Heart right ventricle (tissue), 16 donors: ENCODE measurements at places on chromosomes 1 and 21. TPM values are rescaled to one million over a fixed set of nuclear protein-coding genes. Genes with fewer than 3 reads are reported as not detected.

- no peak for DNase-seq
Measured at GRCh38 chr1:3837200-3837599, 19.8 kb downstream of the CEP104 start.

GRCh38 chr1:192962901-192963300 is 96.3 kb downstream of the UCHL5 start:
- no peak for DNase-seq

PDC gene
- not detected for total RNA-seq

NTMT2 gene
- total RNA-seq: 1.7 TPM

FAM151A gene
- 0.81 TPM for total RNA-seq

- no peak for DNase-seq
Measured at GRCh38 chr21:32966120-32966519, 59.6 kb upstream of the OLIG2 start.

DNA sequence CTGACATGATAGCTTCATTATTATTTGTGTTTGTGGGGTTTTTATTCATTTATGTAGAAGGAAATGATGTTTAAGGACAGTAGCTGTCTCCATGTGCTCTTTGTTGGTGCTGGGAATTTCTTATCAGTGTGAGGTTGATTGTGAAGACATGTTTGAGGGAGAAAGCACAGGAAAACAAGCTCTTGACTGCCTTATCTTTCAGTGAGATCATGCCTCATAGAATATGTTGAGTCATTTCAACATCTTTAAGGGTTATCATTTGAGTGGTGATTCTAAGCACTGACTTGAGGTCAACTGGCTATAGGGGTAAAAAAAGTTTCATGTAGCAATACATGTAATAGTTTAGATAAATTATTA is 405.1 kb upstream of the ADAMTS5 start:
- no peak for DNase-seq

KCNE1 gene
- total RNA-seq: 4.7 TPM

USH2A gene
- 3.9 TPM for total RNA-seq

DNA sequence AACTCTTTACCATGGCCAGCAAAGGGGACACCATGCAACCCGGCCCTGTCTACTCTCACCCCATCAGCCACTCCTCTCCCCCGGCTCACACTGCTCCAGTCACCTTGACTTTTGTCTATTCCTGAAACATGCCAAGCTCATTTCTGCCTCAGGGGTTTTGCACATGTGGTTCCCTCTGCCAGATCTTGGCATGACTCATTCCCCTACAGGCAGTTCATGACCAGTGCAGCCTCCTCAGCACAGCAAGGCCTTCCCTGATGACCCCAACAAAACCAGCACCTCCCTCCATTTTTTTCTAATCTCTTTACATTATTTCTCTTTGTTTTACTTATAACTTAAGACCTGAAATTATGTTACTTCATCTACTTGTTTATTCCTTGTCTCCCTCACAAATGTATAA is 58.6 kb upstream of the GJB5 start:
- DNase-seq: no peak

DNA sequence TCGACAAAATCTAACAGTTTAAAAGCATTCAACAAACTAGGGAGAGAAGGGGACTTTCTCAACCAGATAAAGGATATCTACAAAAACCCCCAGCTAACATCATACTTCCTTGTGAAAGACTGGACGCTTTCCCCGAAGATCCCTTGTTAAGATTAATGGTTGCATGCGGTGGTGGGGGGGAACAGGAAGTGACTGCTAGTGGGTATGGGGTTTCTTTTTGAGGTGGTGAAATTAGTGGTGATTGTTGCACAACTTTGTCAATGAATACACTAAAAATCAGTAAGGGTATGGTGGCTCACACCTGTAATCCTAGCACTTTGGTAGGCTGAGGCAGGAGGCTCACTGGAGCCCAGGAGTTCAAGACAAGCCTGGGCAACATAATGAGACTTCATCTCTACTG is 26.9 kb upstream of the EYA3 start:
- DNase-seq: no peak

OVAAL gene
- total RNA-seq: 2.3 TPM

MARK1 gene
- total RNA-seq: 18.8 TPM

- no peak for DNase-seq
Measured at GRCh38 chr1:118479351-118479750, 294.3 kb upstream of the SPAG17 start.

- DNase-seq: no peak
Measured at GRCh38 chr21:14545906-14546480, at the start of gene SAMSN1. TSS of gene SAMSN1 (minus strand) at chr21:14546315. CDS start at chr21:14546261, 54 bp downstream.

DNA sequence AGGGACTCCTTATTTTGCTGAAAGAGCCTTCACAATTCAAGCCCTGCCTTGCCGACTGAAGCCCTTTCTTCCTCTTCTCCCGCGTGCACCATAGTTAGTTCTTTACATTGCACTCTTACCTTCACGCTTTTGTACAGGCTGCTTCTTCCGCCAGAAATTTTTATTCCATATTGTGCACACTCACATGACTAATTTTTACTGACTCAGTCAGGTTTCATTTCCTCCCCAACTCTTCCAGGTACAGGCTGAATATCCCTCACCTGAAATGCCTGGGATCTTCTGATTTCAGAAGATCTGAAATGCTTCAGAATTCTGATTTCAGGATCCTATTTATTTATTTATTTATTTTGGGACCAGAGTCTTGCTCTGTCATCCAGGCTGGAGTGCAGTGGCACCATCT is 172.8 kb downstream of the ZNF281 start:
- DNase-seq: no peak

GRCh38 chr1:25167269-25168192 is 64.8 kb downstream of the SYF2 start:
- DNase-seq: no peak

- DNase-seq: no peak
Measured at GRCh38 chr1:25704267-25704691, 87.7 kb downstream of the MAN1C1 start.

- DNase-seq: no peak
Measured at GRCh38 chr21:41754479-41754891, 12.4 kb downstream of the RIPK4 start.

DNA sequence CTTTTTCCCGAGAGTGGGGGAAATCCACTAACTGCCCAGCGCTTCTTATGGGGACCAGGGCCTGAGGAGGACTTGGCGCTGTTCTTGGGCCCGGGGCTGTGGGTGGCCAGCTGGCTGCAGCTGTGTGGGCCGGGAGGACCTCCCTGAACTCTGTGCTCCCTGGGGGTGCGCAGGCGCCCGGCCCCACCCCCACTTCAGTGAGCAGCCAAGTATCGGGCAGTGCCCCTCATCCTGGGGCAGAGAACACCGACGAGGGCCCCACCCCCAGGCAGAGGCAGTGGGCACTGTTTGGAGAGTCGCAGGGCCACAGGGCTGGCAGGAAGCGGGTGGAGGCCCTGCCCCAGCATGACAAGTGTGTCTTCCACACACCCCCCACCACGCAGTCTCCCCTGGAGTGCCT is 32.5 kb upstream of the SLC19A1 start:
- no peak for DNase-seq

GRCh38 chr1:207719234-207719633 is 32.6 kb upstream of the CD46 start:
- no peak for DNase-seq

DNA sequence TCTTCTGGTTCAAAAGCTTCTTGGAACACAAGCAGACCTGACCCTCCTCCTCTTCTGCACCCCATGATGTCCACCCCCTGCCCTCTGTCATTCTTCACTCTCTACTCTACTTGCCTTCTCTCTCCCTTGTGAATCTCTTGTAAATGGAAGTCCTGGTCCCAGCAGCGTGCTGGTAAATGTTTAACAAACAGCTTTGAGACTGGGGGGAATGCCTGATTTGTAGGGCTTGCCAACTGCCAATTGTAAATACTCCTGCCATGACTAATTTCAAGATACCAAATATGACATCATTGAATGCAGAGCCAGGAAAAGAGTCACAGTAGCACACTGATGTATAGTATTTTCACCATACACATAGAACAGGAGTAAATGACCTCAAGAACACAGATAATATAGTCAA is 40.9 kb upstream of the LRRN2 start:
- DNase-seq: no peak

OR10Z1 gene
- total RNA-seq: not detected

- DNase-seq: no peak
Measured at GRCh38 chr1:161121834-161122233, 3.9 kb downstream of the NIT1 start.

ASPM gene
- 0.33 TPM for total RNA-seq

DNA sequence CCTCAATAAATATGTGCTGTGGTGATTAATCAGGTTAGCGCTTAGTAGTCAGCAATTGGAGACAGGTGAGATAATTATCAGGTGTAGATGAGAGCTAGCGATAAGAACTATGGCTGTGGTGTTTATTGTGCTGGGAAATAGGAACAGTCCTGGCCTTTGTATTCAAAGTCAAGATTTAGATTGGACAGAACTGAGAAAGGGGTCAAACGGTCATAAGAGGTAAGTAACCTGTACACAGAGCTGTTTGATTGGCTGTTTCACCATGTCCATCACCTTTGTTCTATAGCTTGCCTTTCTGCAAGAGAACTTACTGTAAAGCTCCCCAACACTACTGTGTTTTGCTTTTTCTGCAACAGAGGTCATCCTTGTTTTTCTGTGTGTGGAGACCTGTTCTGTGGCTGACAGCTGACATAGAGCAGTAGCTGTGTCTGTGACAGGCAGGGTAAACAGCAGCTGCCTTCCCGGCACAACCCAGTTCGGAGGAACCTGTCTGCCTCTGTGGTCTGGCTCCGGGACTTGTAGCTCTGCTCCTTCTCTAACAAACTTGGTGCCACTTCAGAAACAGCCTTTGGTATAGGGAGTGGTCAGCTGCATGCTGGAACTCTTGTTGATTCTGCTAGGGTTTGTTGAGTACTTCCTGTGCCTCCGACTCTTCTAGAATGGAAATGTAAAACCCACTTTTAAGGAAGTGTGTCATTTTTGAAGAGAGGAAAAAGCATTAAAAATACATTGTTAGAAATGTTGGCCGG is 21.1 kb upstream of the CDC42 start:
- no peak for DNase-seq

ATAD3A gene
- total RNA-seq: 15.3 TPM

AKT3 gene
- total RNA-seq: 22.9 TPM

GBP1 gene
- total RNA-seq: 10.7 TPM

DNA sequence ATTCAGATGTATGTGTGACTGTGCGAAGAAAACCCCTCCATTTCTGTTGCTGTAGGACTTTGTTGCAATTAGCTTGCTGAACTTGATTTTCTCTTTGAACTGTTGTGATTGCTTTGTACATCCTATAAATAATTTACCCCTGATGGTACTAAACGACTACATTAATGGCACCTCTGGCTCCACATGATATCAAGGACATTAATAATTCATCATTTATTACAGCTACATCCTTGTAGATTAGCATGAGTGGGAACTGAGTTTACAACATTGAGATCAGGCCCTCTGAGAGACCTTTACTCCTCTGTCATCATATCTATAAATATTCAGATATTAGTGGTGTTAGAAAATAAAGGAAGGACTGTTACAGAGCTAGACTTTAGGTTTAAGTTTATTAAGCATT is 13.5 kb downstream of the LRIG2 start:
- no peak for DNase-seq

THEMIS2 gene
- total RNA-seq: 5.8 TPM

IGSF8 gene
- total RNA-seq: 20.3 TPM

- DNase-seq: peak; percentile 84
Measured at GRCh38 chr1:180173952-180174351, 19.3 kb downstream of the QSOX1 start.

KRTAP19-1 gene
- total RNA-seq: not detected

GJC2 gene
- total RNA-seq: 1.4 TPM

GRCh38 chr1:209428241-209428921 is 155.1 kb upstream of the CAMK1G start:
- DNase-seq: no peak

DNA sequence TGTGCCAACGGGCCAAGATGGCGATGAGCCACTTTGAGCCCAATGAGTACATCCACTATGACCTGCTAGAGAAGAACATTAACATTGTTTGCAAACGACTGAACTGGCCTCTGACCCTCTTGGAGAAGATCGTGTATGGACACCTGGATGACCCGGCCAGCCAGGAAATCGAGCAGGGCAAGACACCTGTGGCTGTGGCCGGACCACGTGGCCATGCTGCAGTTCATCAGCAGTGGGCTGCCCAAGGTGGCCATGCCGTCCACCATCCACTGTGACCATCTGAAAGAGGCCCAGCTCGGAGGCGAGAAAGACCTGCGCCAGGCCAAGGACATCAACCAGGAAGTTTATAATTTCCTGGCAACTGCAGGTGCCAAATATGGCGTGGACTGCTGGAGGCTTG is 32.2 kb upstream of the GPR137B start:
- DNase-seq: no peak

DNA sequence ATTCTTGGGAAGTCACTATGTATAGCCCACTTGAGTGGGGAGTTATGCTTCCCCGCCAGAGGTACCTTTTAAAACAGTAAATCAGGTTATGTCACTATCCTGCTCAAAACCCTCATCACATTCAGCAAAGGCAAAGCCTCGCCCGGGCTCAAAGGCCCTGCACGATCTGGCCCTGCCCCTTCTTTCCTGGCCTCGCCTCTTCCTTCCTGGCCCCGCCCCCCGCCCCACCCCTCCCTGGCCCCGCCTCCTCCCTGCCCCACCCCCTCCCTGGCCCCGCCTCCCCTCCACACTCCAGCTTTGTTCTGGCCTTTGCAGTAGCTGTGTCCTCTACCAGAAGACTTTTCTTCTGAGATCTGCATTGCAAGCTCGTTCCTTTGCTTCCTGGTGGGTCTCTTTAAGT is 6.6 kb downstream of the LDLRAD2 start:
- DNase-seq: peak; percentile 54

GRCh38 chr1:3375245-3375644 is 79.2 kb upstream of the ARHGEF16 start:
- DNase-seq: no peak

DNA sequence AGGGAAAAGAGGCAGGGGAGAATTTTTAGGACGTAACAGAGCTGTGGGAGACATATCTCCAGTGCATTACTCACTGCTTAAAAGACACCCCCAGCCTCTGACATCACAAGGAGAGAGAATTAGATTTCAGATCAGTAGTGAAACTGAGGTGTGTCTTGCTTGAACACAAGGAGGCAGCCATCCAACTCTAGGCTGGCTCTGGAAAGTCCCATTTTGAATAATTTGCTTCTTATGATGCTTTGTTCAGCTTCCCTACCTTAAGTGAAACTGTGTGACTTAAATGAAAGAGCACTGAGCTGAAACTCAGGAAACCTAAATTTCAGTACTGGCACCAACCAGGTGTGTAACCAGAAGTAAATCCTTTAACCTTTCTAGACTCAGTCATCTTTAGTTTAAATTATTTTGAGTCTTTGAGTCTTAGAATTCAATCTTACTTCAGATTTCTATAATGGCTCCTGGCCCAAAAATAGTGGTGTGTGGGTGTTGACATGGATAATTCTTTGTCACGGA is 251.6 kb upstream of the SGIP1 start:
- no peak for DNase-seq

DNA sequence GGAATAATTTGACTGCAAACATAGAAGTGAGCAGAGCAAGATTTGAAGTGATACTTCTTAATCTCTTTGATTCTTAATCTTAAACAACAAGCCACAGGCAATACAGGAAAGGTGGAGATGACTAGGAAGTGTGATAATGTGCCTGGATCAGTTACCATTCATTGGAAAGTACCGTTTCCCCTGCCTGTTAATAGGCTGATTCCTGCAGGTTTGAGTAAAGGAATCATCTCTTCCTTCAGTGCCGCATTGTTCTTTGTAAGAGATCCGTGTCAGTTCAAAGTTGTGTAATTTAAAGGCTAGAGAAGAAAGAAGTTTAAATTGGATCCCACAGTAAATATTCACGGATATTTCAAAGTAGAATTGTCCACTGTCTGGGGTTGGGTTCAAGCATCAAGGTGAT is 43.5 kb upstream of the BCL10 start:
- no peak for DNase-seq

DNAJC6 gene
- total RNA-seq: 4.7 TPM
